ENCODE measurements at places on chromosomes 4 and X.

- DNase-seq = no peak
Observed at GRCh38 chrX:150569155-150569477, 695 bp downstream of the MTM1 start.

DNA sequence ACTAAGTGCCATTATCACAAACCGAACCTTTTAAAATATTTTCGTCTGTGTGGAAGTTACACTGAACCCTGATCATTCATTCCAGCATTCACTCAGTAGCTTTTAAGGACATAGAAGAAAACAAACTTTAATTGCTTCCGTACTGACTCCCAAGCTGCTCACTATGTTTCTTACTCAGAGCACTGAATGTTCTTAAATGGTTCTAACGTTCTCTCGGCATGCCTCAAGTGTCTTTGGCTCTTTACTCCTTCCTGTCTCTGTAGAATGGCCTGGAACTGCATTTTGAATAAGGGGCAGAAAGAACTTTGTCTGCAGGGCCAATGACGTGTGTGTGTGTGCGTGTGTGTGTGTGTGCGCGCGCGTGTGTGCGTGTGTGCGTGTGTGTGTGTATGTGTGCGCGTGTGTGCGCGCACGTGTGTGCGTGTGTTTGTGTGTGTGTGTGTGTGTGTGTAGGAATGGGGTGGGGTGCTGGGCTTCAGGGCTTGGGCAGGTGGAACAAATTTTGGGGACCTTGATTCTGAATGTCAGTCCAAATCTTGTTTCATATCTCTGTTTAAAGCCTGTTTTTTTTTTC is 50.5 kb upstream of the PAQR3 start:
- DNase-seq = no peak

- DNase-seq = no peak
Observed at GRCh38 chrX:2267890-2268289, 232.9 kb downstream of the DHRSX start.

DNA sequence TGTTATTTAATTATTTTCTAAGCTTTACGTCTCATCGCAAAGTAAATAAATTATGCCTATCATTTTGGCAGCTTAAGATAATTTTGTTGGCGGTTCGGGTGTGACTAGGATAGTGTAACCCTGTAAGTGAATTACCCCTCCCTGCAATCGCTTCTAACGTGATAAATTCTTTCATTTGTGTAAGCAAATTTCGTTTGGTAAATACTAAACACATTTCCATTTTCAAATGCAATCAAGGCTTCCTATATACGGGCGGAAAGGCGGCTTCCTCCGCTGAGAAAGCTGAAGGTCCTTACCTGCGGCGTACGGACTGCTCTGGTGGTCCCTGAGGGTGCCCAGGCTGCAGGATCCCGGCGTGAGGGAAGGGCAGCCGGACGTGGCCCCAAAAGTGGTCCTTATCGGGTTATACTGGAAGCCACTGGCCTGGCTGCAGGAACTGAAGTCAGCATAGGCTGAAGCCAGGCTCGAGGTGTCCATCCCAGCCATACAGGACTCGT is 403 bp downstream of the PHOX2B start:
- no peak for DNase-seq

DNA sequence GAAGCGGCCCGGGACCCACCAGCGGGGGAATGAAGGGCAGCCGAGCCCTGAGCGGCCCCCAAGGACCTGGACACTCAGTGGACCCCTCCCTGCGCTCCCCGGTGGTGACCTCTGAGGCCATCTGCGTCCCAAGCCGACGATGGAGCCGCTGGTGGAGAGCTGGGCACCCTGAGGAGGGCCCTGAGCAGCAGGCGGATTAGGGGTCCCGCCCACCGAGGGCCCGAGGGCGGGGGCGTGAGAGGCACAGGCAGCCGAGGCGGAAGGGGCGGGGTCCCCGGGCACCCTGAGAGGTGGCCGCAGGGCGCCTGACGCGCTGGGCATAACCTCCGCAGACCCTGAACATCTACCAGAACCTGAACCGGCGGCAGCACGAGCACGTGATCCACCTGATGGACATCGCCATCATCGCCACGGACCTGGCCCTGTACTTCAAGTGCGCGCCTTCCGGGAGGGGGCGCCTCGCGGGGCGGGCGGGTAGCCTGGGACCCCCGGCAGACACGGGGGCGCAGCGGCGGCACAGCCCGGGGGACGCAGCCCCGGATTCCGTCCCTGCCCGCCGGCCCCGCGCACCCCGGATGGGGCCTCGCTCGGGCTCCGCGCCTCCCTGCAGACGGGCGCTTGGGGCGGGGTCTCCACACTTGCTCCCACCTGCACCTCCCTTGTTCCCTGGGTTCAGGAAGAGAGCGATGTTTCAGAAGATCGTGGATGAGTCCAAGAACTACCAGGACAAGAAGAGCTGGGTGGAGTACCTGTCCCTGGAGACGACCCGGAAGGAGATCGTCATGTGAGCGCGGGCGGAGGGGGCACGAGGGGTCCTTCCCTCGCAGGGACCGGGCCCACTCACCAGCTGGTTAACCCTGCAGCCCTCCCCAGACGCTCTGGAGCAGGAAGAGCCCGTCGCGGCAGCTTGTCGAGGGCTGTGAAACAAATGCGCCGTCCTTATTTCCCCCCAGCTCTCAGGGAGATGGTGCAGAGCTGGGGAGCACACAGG is 10.3 kb downstream of the ATP5ME start:
- DNase-seq = peak; percentile 75

DNA sequence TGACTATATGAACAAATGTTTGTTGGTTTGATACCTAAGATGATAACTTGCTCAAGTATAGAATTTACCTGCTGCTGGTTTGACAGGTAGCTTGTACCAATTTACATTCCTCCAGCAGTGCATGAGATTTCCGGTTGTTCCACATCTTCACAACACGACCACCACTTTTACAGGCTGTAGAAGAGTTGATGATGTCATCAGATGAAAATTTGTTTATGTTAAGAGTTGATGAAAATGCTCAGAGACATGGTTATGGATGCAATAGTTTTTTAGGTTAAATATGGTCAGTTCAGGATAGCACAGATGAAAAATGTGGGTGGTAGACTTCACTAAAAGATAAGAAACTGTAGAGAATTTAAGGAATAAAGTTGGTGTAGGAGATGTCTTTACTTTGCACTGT is 468.3 kb downstream of the PCDH18 start:
- no peak for DNase-seq

- no peak for DNase-seq
Observed at GRCh38 chrX:35380808-35381700, 417.1 kb upstream of the MAGEB16 start.

DNA sequence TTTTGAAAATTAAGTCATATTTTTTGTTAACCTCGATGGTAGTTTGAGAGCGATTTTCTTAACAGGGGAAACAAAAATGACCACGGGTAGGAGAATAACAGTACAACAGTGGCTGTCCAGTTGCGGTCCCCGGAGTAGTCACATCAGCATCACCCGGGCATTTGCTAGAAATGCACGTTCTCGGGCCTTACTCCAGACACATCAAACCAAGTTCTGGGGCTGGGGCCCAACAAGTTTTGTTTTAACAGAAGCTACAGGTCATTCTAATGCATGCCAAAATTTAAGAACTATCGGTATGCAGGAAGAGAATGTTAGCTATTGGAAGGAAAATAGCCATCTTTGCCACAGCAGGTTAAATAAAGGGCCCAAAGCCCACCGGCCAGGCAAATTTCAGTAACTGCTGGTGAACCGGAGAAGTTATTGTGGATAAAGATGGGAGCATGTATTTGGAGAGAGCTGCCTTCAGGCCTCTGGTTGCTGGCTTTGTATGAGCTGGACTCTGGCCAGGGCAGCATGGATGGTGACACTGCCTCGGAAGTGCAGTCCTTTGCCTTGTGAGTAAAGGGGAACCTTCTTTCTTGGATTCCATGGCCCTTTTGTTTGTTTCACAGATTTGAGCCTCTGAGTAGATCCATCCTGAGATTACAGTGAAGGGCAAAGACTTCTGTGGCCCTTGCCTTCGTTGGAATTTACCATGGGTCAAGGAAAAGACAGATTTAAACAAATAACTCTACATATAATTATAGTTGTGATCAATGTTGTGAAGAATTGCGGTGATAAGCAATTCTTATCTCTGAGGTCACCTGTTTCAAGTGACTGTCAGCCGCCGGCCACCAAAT is 62.1 kb downstream of the TBC1D14 start:
- no peak for DNase-seq

GRCh38 chrX:70554081-70554480 is 109.4 kb downstream of the DLG3 start:
- no peak for DNase-seq

DNA sequence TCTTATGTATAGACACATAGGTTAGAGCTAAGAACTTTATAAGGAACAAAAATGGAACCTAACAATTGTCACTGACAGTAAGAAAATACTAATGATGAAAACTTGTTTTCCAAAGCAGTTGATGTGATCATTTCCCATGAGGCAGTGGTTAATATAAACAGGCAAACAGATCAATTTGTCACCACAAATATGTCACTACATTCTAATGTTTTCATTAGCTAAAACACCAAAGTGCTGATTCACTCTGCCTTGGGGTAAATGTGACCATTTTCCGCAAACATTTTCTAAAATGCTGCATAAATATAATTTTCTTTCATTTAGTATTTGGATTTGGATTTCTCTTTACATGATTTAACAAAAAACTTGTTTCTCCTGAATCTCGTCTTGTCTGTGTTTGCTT is 408.9 kb upstream of the CTSO start:
- DNase-seq = no peak

DNA sequence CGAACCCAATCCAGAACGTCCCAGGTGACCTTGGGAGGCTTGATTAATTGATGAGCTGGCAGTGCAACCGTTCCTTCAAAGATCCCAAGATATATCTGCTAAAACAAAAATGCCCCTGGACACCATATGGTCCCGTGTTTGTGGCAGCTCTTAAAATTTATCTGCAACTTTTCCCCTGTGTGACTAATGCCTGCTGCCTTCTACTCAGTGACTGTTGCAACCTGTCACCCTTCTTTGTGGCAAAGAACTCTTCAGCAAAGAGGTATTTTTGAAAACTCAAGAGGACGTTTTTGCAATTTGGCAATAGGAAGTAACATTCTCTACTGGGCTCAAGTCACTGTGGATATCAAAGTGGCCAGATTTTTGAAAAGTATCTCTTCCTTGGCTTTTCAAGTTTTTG is 75.8 kb upstream of the SOD3 start:
- DNase-seq = no peak

GRCh38 chrX:132409780-132410556 is 78.9 kb downstream of the MBNL3 start:
- no peak for DNase-seq

GRCh38 chrX:34557733-34558132 is 99.4 kb downstream of the TMEM47 start:
- DNase-seq = no peak

GRCh38 chr4:67886281-67886680 is 2.5 kb upstream of the TMPRSS11D start:
- no peak for DNase-seq

- DNase-seq = no peak
Observed at GRCh38 chr4:2300431-2301224, 38.7 kb upstream of the MXD4 start.

DNA sequence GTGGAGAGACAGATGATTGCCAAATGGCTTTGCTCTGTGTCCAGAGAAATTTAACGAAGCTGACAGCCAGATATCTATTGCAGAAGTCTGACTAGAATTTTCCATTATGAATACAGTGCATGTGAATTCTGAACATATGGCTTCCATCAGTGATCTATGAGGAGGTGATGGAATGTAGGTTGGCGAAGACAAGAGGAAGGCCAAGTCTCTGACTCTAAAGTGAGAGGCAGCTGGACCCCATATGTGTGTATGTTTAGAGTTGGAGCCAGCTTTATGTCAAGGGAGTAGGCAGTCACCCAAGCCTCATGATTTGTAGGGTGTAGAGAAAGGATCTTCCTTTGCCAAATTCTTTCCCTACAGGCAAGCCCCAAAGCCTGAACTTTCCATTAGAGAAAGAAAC is 76.2 kb upstream of the TEX13D start:
- no peak for DNase-seq

- DNase-seq = no peak
Observed at GRCh38 chr4:33116871-33117270, 2396.7 kb downstream of the PCDH7 start.

GRCh38 chrX:8927066-8927635 is 106.8 kb downstream of the FAM9B start:
- DNase-seq = no peak

- no peak for DNase-seq
Observed at GRCh38 chr4:168831585-168831918, 178.5 kb downstream of the CBR4 start.

- DNase-seq = no peak
Observed at GRCh38 chrX:12979026-12979607, 4.2 kb downstream of the TMSB4X start.

- DNase-seq = no peak
Observed at GRCh38 chrX:110531873-110532580, 173.4 kb downstream of the RTL9 start.
